ENCODE measurements at places on chromosomes 13 and 19.

GRCh38 chr13:111911121-111911720 is 155.7 kb upstream of the SOX1 start:
- DNase-seq: no peak

GRCh38 chr13:41649659-41650058 is 192.3 kb downstream of the RGCC start:
- peak; percentile 30 for DNase-seq

GRCh38 chr19:7069042-7069903 is at the start of gene ZNF557:
Gene ZNF557 (plus strand): TSS chr19:7069703. CDS start chr19:7075075, 5,372 bp downstream.
- DNase-seq: peak; percentile 98

DNA sequence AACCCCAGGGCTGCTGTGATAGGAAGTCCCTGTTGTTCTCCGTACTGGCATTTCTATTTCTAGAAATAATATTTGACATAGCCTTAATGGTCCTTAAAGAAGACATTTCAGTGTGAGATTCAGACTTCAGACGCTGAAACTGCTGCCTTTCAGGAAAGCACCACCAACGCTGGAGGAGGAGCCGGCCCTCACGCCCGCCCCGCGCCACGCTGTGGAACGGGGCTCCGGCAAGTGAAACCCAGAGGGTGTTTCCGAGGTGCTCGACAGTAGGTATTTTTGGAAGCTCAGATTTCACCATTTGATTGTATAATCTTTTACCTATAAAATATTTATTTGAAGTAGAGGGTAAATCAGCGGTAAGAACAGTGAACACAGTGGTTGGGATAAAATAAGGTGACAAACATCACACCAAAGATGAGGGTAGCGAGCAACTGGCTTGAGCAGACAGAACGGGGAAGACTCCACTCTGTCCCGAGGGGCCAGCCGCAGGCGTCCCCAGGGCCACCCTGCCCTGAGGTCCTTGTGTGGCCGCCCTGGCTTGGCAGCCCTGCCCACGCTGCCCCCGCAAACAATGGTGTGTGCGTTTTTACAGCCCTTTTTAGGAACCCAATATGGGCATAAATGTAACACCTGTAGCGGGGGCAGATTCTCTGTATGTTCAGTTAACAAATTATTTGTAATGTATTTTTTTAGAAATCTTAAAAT is 85.6 kb upstream of the MCF2L start:
- DNase-seq: no peak

GRCh38 chr13:32073180-32073864 is 41.7 kb downstream of the FRY start:
- no peak for DNase-seq

All from SJCRH30 (cell line).